ENCODE measurements at places on chromosomes 6 and 20.

- DNase-seq: no peak
Measured at GRCh38 chr6:54602591-54602990, 244.0 kb upstream of the FAM83B start.

GRCh38 chr6:44050872-44051505, 76.3 kb downstream of the MRPL14 start:
- DNase-seq: no peak

- DNase-seq: no peak
Measured at GRCh38 chr6:22621028-22621427, 51.7 kb downstream of the HDGFL1 start.

GRCh38 chr6:156617376-156617775, 159.8 kb upstream of the ARID1B start:
- DNase-seq: no peak

- DNase-seq: no peak
Measured at GRCh38 chr6:167566711-167567141, 241.8 kb downstream of the TTLL2 start.

GRCh38 chr20:58610811-58611210, 40.3 kb upstream of the STX16 start:
- DNase-seq: no peak

- no peak for DNase-seq
Measured at GRCh38 chr6:42278131-42278853, 60.6 kb upstream of the MRPS10 start.

DNA sequence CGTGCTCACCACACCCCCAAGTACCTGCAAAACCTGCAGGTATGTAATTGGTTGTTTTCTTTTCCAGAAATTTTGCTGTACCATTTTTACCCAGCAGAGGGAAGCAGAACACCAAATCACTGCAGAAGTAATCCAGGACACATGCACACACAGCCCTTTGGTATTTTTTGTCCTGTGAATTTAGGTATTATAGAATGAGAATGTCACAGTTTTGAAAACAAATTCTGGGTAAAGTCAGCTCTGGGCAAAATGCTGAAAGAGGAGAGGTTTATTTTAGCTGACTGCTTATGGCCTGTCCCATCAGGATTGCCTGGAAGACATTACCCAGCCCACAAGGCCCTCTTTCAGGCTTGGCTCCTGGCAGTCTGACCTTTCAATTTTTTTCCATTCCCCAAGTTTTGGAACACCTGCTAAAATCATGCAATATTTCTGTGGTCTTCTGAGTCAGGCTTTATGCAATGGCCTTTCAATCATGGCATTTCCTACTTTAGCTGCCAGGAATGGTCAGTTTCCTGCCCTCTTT, 3.5 kb upstream of the EFHC1 start:
- DNase-seq: no peak

DNA sequence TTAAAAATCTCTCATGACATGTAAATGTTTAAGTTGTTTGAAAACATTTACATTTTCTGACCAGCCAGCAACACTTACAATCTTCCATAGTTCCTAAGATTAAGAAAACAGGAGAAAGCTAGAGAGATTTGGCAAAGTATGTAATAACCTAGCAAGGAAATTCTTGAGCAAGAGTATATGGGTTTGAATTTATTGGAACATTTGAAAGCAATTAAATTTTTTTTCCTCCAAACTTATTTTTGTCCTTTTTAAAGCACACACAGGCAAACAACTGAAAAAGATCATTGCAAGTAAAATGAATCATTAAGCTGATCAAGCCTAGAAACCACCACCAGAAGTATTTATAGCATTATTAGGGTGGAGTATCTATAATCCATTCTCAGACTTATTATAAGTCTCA, 20.1 kb upstream of the ZNF217 start:
- DNase-seq: no peak

GRCh38 chr20:25685276-25686080, 11.2 kb downstream of the ZNF337 start:
- DNase-seq: no peak

- no peak for DNase-seq
Measured at GRCh38 chr6:45591890-45592289, 214.2 kb upstream of the SUPT3H start.

All from stimulated activated CD8-positive, alpha-beta memory T cell treated with anti-CD3 and anti-CD28 coated beads, Interleukin-15, amount 100 ng/mL, for 24 hours (primary cell).